Hematopoietic multipotent progenitor cell treated with erythropoietin and hydrocortisone succinate and interleukin-3 and kit ligand, for 4 days (in vitro differentiated cells): ENCODE measurements at places on chromosomes 3 and 15.

- no peak for DNase-seq
These were observed 25.8 kb upstream of the GOLGA6C start for GRCh38 chr15:75232252-75232813.

DNA sequence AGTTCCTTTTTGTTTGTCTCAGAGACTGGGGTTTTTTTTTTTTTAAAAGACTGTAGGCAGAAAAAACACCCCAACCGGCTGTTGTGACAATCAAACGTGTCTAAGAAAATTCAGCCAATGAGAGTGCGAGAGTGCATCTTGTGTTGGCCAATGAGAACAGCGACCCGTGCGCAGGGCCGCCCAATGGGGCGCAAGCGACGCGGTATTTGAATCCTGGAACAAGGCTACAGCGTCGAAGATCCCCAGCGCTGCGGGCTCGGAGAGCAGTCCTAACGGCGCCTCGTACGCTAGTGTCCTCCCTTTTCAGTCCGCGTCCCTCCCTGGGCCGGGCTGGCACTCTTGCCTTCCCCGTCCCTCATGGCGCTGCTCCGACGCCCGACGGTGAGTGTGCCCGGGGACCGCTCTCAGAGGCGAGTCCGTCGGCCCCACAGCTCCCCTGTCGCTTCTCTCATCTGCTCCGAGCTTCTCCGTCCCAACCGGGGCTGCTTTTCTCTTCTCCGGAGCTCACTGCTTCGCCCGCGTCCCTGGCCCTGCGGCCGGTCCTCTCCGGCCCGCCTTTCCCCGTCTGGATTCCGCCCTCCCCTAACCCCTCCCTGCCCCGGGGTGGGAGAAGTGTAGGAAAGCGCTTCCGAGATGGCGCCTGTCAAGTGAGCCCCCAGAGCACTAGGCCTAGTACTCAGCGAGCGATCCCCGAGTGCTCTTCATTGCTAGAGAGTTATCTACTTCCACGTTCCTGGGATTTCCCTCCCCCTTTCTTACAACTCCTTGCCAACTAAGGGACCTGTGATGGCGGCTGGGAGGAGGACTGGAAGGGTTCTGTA lies at the start of gene CCNB2:
TSS of gene CCNB2 (plus strand) at position 235 of the 821 bp plus-strand sequence. CDS start at position 358, 123 bp downstream.
- peak; percentile 99 for DNase-seq

DNA sequence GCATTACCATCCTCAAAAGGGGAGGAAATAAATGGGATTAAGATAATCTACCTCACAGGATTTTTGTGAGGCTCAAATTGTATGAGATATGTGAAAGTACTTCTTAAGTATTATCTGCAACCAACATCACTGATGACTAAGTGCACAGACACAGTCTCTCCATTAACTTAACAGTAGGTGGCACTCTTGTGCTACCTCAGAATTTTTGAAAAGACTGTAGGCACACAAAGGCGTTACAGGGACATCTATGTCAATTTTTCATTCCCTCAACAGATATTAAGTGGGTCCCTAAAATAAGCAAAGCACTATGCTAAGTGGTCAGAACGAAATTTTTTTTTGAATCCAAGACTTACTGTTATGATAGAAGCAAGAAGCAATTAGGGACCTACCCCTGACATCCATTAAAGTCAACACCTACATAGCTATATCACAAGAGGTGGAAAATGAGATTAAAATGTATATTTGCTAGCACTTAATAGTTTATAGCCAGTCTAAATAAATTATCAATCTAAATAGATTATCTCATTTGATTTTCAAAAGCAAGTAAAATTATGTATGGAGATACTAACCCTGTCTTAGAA lies 52.9 kb downstream of the RYK start:
- peak; percentile 87 for DNase-seq

DNA sequence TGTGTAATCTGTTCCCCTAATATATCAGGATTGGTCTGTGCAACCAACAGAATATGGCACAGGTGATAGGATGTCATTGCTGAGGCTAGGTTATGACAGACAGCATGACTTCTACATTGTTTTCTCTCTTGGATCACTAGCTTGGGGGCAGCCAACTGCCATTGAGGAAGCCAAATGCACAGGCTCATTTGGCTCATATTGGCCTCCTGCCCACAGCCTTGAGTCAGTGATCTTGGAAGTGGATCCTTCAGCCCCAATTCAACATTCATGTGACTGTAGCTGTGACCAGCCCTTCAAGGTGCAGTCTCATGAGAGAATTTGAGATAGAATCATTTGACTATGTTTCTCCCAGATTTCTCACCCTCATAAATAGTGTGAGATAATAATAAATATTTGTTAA lies 675.6 kb downstream of the GRM7 start:
- DNase-seq, result no peak

- no peak for DNase-seq
These were observed 879 bp upstream of the PDHB start for GRCh38 chr3:58434511-58434910.

GRCh38 chr3:136714020-136714419 lies 38.2 kb downstream of the STAG1 start:
- DNase-seq, result peak; percentile 80

- no peak for DNase-seq
These were observed 14.9 kb upstream of the SHC4 start for GRCh38 chr15:48978638-48979037.
